PC-9 (cell line): ENCODE measurements at places on chromosomes 7 and 10.

DNA sequence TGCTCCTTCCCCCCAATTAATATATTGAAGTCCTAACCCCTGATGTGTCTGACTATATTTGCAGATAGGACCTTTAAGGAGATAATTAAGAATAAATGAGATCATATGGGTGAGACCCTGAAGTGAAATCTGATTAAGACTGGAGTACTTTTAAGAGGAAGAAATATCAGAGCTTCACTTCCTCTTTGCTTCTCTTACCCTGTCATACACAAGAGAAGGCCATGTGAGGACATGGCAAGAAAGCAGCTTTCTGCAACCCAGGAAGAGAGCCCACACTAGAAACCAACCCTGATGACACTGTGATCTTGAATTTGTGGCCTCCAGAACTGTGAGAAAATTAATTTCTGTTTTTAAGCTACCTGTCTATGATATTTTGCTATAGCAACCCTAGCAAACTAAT lies 44.2 kb downstream of the JMJD1C start:
- DNase-seq, result no peak

DNA sequence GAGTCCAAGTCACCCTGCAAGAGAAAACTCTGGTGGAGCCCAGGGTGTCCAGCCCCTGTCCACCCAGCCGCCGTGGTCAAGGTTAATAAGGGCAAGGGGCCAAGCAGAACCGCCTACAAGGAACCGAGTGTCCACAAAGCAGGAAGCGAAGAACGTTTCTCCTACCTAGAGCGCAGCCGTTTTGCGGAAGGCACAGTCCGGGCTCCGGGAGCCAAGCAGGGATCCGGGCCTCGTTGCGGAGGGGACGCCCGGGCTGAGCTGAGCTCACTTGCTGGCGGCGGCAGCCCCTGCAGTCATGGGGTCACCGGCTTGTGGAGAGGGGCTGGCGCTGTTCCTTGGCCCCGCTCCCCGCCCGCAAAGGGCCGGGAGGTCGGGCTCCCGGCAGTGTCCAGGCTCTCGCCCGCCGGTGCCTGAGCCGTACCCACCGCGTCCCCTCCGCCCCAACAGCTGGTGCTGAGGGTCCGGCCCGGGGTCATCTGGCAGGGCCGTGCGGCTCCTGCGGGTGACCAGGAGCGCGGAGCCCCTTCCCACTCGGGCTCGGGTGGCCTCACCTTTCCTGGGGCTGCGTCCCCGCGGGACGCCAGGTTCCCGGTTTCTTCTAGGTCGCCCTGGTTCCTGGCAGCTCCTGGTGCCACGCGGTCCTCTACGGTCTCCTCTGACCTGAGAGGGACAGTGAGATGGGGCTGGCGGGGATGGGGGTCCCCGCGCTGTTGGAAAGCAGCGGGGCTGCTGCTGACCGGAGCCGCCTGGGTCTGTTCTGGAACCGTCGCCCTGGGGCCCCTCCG lies 14.0 kb upstream of the ZNF273 start:
- no peak for DNase-seq

DNA sequence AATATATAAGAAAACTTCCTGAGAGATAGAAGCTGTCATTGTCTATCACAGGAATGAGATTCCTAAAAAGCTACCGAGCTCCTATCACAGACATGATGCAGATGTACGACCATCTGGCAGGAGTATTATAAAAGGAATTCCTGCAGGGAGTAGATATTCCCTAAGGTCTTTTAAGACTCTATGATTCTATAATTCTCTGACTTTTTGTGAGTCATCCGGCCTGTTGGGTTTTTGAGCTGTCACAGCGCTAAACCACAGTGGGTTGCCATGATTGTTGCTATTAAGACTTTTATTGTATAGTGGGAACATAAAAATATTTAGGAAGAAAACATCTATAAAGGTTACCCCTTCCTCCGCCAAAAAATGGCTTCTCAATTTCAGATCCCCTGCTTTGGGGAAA lies 223.4 kb downstream of the BMPER start:
- no peak for DNase-seq

DNA sequence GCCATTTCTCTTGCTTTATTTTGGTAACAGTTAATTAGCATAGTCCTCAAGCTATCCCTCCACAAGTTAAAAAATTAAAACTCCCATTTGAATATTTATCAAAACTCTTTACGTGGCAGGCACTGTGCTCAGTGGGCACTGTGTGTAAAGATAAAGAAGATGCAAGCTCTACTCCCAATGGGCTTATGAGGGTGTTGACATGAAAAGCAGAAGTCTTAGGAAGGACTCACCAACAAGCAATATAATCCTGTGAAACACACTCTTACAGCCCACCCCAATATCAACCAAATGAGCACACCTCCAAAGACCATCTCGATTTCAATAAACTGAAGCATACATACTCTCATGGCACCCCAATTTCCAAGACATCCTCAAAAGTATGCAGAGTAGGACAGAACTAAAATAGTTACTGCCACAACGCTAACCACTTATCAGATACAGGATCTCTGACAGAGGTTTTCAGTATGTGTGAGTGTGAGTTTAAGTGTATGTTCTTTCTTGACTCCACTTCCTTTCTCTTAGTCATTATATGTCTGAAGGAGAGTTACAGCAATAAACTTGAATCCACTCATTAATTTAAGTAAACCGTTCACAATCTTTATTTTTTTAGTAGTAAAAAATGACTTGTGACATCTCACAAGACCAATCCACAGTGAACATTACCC lies 120.0 kb downstream of the PDE1C start:
- DNase-seq, result no peak

- no peak for DNase-seq
Observed at GRCh38 chr7:127976738-127977120, 54.5 kb downstream of the LRRC4 start.

- DNase-seq, result peak; percentile 25
Observed at GRCh38 chr7:137015015-137015414, 146.6 kb downstream of the CHRM2 start.

- DNase-seq, result no peak
Observed at GRCh38 chr10:126919426-126919825, 14.2 kb downstream of the DOCK1 start.

DNA sequence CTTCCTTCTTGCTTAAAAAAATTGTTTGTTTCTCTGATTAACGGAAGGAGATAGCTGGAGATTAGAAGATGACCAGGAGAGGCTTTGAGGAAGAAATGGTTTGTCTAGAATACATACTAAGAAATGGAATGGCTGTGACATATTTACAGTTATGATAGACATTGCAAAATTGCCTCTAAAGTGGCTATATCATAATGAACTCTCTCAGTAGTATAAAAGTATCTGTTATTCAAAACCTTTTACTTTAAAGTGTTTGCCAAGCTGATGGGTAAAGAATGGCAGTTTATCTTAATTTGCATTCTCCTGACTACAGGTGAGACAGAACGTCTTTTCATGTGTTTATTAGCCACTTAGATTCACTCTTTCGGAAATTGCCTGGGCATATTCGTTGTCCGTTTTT lies 28.7 kb downstream of the LRGUK start:
- DNase-seq, result no peak

DNA sequence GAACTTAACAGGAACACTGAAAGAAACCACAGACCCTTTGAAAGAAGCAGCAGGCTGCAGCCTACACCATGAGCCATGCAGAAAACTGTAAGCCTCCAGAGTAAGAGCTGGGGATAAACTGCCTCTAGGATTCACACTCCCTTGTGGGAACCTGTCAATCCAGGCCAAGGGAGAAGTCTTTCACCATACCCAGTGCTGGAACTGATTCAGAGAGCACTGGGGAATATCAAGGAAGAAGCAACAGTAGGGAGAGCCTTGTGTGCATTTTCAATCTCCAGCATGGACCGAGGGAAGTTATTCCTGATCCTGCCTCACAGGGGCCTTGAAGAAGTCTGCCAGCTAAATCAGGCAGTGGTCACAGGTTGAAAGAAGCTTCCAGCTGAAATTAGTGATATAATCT lies 282.2 kb downstream of the AGMO start:
- DNase-seq, result no peak
